ENCODE measurements at places on chromosomes 6 and 20. TPM values are rescaled to one million over a fixed set of nuclear protein-coding genes. Genes with fewer than 3 reads are reported as not detected.
A peak's percentile ranks its signal among the peaks of the same experiment; 100 is the strongest.

The R3HDML gene
- not detected for total RNA-seq

The MDFI gene
- 2.8 TPM for total RNA-seq

The CTAGE9 gene
- total RNA-seq, result not detected

- no peaks in the 10 kb centered on the region for H3K36me3 ChIP-seq
- H3K4me1 ChIP-seq, result no peaks in the 10 kb centered on the region
- DNase-seq, result peak; percentile 77
- no peak overlapping the region for H3K4me3 ChIP-seq
- no peak overlapping the region for H3K27ac ChIP-seq
- no peaks in the 10 kb centered on the region for H3K27me3 ChIP-seq
These were observed 66.6 kb upstream of the CCDC167 start for GRCh38 chr6:37566111-37566949.

DNA sequence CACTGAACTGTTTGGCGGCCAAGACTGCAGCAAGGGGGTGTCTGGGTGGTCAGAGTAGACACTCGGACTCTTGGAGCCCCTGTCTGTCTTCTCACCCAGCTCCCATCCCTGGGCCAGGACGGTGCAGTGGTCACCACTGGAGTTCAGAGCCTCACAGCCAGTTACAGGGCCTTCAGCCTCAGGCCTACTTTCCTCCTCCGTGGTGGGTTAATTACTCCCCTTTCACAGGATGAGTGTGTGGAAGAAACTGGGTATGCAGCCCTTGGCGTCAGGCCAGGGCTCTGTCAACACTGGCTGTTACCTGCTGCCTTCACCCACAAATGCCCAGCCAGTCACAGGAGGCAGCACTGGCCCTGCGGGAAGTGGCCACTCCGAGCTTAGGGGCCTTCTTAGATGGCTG lies 1.8 kb upstream of the YTHDF1 start:
- peaks cover 28% of the 10 kb centered on the region for H3K4me1 ChIP-seq
- no peaks in the 10 kb centered on the region for H3K27me3 ChIP-seq
- H3K27ac ChIP-seq, result no peak overlapping the region
- no peak overlapping the region for H3K4me3 ChIP-seq
- peaks cover 7% of the 10 kb centered on the region for H3K36me3 ChIP-seq

GRCh38 chr6:11921017-11921438 lies 91.1 kb upstream of the HIVEP1 start:
- no peaks in the 10 kb centered on the region for H3K36me3 ChIP-seq
- no peaks in the 10 kb centered on the region for H3K27me3 ChIP-seq
- no peak overlapping the region for H3K4me3 ChIP-seq
- no peak for DNase-seq

- peaks cover 28% of the 10 kb centered on the region for H3K36me3 ChIP-seq
- no peaks in the 10 kb centered on the region for H3K4me1 ChIP-seq
- DNase-seq, result no peak
- no peak overlapping the region for H3K4me3 ChIP-seq
- no peak overlapping the region for H3K27ac ChIP-seq
These were observed 8.9 kb downstream of the CD164 start for GRCh38 chr6:109373331-109373730.

GRCh38 chr6:46035242-46035641 lies 19.6 kb upstream of the CLIC5 start:
- no peak for DNase-seq
- H3K4me1 ChIP-seq, result no peaks in the 10 kb centered on the region
- no peak overlapping the region for H3K27ac ChIP-seq
- H3K27me3 ChIP-seq, result no peaks in the 10 kb centered on the region
- no peaks in the 10 kb centered on the region for H3K36me3 ChIP-seq
